NCI-H187 (cell line): ENCODE measurements at places on chromosomes 5 and 9.

GRCh38 chr9:126399789-126400188 lies 73.2 kb downstream of the MVB12B start:
- DNase-seq = no peak

- DNase-seq = no peak
These were observed 29.6 kb upstream of the MATR3 start for GRCh38 chr5:139263946-139264345.

- no peak for DNase-seq
These were observed 52.3 kb downstream of the NTNG2 start for GRCh38 chr9:132214027-132214622.

- DNase-seq = no peak
These were observed 1.7 kb downstream of the ABCA2 start for GRCh38 chr9:137026384-137026783.

DNA sequence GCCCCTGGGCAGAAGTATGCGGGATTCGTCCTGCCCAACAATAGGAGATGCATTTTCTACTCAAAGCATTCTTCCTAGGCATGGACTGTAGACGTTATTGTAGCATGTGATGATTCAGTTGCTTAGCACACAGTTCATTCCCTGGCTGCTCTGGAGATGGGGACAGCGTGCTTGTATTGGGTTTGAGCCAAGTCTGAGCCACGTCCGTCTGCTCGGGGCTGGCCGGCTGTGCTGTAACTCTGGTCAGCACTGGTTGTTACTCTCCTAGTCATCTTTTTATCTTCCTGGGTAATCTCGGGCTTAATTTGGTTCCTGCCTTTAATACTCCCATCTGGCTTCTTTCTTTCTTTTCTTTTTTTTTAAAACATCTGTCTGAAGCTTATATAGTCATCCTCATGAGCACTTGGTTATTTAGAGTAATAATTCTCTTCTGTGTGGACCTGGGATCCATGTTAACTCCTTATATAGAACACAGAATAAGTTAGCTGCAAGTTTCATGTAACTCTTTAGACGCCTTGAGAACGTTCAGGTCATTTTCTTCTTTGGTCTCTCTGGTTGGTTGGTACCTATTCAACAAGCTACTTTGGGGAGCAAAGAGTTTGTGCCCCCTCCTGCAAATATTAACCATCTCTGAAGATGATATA lies 118.8 kb upstream of the RPS23 start:
- no peak for DNase-seq
